ENCODE measurements at places on chromosomes 2 and 18.

DNA sequence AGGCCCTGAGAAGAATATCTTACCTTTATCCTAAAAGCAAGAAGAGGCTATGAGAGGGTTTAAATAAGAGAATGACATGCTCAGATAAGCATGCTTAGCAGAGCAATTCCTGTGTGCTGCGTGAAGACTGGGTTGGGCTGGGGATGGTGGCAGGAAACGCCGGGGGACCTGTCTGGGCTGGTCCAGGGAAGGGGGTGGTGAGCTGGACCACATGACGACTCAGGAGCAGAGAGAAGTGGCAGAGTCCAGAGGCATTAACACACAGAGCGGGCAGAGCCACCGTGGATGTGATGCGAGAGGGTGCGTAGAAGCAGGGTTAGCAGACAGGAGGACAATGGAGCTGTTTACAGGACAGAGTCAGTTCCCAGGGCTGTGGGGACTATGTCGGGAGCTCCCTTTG is 84.5 kb downstream of the ZBTB7C start:
- DNase-seq, result no peak

GRCh38 chr18:49584394-49584793 is 22.5 kb downstream of the LIPG start:
- DNase-seq, result no peak

DNA sequence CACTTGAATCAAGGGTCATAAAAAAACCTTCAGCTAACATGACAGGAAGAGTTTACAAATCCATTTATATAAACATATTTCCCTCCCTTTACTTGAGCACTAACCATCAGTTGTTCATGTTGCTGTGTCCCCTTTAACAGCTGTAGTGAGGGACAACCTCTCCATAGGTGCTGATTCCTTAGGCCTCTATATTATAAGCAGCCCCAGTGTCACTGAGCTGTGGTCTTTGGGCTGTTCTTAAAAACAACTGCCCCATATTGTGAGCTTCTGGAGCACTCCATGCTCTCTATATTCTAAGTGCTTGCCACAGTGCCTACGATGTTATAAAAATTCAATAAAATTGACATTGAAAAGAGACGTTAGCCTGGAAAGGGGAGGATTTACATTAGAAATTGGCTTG is 175.3 kb downstream of the ZNF385B start:
- no peak for DNase-seq

GRCh38 chr2:106323337-106324013 is 129.4 kb upstream of the UXS1 start:
- DNase-seq, result no peak

- DNase-seq, result no peak
These were observed 1335.3 kb upstream of the CDH2 start for GRCh38 chr18:29512203-29512602.

DNA sequence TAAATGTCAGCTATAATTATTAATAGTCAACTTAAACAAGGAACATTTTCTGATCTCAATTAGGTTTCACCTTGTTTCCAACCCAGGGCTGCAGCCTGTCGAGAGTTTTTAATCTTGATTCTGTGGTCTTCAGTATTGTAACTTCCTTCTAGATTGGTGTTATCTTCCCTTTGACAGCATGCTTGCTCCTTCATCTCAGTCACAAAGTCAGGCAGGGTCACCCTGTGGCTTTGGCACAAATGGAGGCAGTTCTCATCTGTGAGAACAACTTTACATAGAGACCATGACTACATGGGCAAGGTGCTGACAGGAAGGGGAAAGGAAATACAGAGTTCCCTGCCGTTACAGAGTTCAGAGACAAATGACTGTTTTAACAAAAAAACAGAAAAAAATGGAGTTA is 50.5 kb downstream of the HNRNPLL start:
- DNase-seq, result no peak

DNA sequence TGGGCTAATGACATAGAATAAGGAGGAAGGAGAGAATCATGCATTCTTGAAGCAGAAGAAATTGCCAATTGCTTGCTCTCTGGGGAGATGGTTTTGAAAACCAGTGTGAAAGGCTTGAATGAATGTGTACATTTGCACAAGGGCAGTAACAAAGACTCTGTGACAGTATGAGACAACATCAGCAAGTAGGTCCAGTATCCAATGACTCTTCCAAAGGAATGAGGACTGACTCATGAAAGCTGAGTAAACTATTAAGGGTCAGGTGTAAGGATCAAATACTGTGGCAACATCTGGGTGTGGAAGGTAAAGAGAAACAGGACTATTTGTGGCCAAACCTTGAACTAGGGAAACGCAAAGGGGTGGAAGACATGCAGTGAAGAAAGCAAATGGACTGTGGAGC is 886.0 kb upstream of the CHAC2 start:
- no peak for DNase-seq

DNA sequence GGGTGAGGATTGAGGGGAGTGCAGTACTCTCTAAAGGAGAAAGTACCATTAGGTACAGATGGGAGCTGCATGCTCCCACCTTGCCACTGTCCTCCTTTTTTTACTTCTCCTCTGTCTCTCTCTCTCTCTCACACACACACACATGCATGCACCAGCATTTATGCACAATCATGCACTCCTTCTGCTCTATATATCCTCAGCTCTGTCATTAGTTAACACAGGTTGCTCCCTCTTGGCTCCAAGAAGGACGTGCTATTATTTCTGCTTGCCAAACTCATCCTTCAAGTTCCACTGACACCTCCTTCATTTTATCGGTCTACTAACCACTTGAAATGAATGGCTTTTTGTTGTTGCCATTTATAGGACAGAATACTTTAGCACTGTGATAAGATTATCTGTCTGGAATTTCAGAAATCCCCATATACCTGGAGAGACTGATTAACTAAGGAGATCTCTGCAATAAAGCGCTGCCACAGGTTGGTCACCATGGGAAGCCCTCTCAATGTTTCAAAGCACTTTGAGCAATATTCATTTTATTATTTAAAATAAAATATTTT is 178.5 kb upstream of the TRIB2 start:
- DNase-seq, result no peak

GRCh38 chr2:85867556-85868292 is 21.1 kb downstream of the ST3GAL5 start:
- no peak for DNase-seq

GRCh38 chr2:239608723-239609122 is 207.9 kb upstream of the HDAC4 start:
- DNase-seq, result no peak

DNA sequence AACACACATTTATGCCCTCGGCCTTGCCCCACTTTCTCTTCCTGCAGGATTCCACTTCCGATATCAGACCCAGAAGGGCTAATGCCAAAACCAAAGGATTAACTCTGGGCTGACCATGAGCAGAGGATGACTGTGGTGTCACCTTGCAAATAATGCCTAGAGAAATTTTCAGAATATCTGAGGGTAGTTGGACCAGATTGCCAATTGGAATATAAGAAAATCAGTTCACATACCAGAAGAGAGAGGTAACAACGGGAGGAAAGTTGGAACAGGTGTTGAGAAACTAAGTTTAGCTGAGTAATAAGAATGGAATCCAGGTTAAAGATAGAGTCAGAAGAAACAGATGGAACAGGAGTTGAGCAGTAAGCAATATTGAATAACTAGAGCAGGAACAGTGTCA is 232.7 kb upstream of the UBE2E3 start:
- no peak for DNase-seq

DNA sequence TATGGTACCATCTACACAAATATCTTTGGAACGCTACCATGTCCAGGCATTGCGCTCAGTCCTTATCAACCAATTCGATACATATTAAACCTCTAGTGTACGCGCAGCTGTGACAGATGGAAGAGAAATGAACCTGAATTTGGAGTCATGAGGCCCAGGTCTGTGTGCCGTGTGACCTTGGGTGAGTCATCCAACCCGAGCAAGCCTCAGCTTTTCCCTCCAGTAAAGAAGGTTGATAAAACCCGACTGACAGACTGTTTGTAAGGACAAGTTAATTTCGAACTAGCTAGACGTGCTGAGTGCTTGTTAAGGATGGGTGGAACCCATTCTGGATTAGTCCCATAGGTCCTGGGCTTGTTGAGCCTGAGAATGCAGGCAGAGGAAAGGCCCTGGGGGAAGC is 28.2 kb downstream of the GREB1 start:
- DNase-seq, result no peak

DNA sequence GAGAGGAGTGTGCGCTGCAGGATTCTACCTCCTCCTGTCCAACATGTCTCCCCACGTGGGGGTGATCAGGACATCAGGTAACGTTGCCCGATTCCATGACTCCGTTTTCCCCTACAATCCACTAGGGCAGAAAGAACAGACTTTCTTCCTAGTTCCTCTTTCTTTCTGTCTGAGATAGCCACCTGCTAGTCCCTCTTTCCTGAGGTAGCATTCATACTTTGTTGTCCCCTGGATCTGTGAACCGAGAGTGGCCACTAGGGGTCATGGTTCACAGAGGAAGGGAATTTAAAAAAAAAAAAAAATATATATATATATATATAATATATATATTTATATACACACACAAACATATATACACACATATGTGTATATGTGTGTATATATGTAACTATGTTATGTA is 210.0 kb upstream of the ZNF521 start:
- DNase-seq, result no peak

GRCh38 chr2:28767337-28767736 is 15.7 kb downstream of the PPP1CB start:
- no peak for DNase-seq

GRCh38 chr18:73458186-73458964 is 590.6 kb upstream of the NETO1 start:
- DNase-seq, result peak; percentile 24

DNA sequence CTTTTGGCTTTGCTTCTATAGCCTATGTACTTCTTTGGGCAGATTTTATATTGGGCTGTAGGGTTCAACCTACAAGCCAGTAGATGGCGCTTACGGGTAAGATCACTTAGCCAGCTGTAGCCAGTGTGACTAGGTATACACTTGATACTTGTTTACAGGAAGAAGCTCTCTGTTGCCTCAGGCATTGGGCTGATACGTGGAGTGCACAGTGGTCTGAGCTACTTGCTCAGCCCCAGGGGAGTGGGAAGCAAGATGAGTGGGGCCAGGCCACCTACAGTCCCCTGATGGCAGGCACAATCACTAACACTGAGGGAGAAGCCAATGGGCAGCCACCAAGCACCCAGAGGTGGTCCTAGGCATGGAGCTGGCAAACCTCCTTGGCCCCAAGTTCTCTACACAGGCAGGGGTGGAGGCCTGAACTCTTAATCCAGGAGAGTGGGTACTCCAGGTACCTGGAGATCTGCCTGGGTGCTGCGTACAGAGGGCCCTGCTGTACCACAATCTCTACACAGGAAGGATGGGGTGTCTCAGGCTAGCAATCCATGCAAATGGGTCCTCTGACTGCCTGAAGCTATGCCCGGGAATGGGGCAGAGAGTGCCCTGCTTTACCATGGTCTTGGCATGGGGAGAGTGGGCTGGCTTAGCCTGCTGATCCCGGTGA is 122.2 kb downstream of the NCOA1 start:
- DNase-seq, result peak; percentile 28

GRCh38 chr2:178057179-178057680 is 15.3 kb downstream of the PDE11A start:
- DNase-seq, result no peak

GRCh38 chr2:162267496-162267895 is 24.3 kb upstream of the FAP start:
- no peak for DNase-seq

- no peak for DNase-seq
These were observed 1.5 kb downstream of the CAB39 start for GRCh38 chr2:230714136-230714480.

DNA sequence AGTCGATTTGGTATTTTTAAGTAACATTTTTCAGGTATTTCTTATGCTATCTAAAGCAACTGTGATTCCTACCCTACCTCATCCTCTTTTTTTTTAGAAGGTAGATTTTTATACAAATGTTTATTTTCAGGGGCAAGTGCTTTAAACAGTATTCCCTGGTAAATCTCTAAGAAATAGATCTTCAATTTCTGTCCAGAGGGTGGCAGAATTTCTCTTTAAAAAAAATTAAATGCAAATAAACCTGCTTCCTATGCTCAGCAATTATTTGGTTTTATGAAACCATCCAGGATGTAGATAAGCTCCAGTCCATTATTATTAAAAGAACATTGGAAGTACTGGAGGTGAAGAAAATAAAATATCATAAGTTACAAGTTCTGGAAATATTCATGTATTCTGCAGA is 191.9 kb downstream of the MYO3B start:
- DNase-seq, result no peak

- DNase-seq, result no peak
These were observed 234.1 kb downstream of the DYSF start for GRCh38 chr2:71687412-71687811.

DNA sequence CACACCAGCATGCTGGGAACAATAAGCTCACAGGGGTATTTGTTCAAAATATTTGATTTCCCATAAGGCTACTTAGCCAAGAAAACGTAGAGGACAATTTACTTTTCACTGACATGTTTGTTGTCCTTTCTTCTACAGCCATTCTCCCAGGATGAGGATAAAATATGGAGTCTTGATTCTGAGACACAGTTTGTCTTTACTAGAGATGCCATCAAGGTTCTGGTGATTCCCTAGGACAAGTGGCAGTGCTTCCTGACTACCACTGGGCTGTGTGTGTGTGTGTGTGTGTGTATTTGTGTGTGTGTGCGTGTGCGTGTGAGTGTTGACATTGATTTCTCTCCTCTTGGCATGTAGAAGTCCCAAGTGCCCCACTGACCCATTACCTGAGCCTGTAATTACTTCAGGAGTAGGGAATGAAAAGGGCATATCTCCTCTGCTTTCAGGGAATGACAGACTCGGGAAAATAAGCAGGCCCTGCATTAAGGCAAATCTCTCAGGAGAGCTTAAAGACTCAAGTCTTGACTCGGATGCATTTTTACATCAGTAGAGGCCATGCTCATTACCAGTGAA is 761.6 kb downstream of the DCC start:
- no peak for DNase-seq

GRCh38 chr2:100193291-100193710 is 50.9 kb upstream of the AFF3 start:
- no peak for DNase-seq
